ENCODE measurements at places on chromosomes 12 and 14.

- DNase-seq: no peak
These were observed 77.8 kb upstream of the MAX start for GRCh38 chr14:65179918-65180724.

DNA sequence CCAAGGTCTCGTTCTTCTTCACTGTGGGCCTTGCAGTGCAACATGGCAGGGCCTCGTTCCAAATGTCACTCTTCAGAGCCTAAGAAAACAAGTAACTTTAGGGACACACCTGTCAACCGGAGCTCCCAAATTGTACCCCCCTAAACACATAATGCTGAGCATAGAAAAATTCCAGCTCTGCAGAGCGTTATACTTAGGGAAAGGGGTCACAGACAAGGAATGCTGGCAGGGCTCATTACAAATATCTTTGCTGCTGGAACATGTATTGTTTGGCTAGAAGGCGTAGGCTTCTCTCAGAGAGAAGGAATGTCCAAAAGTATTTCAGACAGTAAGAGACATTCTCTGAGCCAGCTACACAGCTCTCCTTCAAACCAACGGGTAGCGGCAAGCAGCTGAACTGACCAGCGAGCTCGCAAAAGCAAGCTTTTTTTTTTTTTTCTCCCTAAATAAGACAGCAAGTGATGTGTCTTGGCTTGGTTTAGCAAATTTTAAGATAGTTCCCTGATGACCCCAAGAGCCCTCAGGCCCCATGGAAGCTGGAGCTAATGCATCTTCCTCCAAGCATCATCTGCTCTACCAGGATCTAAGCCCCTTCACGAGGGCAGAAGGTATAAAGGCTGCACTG, 24.5 kb downstream of the SSH1 start:
- DNase-seq: no peak

DNA sequence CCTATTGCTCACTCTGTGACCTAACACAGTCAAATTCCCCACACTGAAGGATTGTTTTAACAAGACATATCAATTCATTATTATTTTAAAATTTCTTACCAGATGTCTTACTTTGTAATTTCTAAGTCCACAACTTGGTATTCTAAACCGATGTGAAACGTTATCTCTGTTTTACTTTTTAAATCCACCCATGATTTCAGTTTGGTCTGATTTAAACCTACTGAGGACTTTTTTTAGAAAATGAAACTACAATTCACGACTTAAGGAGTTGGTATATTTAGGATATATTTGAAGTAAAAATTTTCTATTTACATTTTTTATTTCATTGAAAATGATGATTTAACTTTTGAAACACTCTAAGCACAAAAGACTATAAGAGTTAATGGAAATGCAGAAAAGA, 35.1 kb upstream of the GRIP1 start:
- no peak for DNase-seq

DNA sequence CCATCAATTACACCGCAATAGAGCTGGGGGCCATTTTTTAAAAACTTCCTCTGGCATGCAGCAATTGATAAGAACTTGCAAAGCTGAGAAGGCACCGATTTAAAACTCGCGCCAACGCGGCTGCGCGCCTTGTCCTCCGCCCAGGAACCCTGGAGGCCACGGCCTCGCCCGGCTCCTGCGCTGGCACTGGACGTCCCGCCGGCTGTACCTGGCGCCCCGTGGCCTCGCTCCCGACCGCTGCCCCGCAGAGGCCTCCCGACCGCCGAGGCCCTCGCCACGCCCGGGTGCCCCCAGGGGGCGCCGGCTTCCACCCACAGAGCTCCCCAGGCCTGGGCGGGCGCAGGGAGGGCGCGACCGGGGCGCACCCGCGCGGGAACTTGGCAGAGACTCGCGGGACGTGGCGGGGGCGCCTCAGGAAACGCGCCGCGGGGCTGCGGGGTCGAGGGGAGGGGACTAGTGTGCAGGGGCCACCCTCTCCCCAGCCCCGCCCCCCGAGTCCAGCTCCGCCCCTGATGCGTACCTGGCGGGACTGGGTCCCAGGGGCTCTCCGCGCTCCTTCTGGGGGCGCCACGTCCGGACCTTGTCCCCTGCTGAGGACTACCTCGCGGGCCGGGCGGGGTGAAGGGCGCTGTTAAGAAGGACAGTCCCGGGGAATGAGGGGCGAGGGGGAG, 65.7 kb downstream of the TNFAIP2 start:
- DNase-seq: no peak

GRCh38 chr12:39127401-39127800, 222.0 kb upstream of the CPNE8 start:
- DNase-seq: peak; percentile 22

DNA sequence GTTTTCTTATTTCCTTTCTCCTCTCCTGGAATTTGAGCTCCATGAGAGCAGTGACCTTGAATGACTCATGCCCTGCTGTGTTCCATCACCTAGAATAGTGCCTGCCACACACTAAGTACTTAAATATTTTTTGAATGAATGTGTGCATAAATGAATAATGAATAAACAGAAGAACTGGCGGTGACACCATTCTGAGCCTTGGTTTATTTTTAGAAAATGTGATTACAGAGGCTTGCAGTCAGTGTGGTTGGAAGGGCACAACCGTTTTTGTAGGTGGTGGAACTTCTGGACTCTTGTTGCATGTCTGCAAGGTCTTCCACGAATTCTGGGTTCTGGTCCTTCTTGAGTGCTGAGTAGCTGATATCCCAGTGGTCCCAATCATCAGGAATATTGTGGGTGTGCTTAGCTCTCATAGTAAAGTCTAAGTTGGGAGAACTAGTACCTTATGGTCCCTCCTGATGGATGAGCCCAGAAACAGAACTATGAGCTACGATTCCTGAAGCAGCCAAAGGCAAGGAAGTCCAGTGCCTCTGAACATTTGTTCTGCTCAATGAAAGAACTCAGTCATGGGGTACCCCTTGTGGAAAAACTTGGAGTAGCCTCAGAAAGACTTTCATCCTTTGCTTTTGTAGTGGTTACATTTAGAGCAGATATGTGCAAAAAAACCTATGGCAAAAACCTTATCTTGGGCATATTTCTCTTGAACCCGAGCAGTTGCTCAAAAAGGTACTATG, 28.8 kb upstream of the BHLHE41 start:
- no peak for DNase-seq

- no peak for DNase-seq
These were observed 33.1 kb downstream of the ITPK1 start for GRCh38 chr14:93082576-93083001.

DNA sequence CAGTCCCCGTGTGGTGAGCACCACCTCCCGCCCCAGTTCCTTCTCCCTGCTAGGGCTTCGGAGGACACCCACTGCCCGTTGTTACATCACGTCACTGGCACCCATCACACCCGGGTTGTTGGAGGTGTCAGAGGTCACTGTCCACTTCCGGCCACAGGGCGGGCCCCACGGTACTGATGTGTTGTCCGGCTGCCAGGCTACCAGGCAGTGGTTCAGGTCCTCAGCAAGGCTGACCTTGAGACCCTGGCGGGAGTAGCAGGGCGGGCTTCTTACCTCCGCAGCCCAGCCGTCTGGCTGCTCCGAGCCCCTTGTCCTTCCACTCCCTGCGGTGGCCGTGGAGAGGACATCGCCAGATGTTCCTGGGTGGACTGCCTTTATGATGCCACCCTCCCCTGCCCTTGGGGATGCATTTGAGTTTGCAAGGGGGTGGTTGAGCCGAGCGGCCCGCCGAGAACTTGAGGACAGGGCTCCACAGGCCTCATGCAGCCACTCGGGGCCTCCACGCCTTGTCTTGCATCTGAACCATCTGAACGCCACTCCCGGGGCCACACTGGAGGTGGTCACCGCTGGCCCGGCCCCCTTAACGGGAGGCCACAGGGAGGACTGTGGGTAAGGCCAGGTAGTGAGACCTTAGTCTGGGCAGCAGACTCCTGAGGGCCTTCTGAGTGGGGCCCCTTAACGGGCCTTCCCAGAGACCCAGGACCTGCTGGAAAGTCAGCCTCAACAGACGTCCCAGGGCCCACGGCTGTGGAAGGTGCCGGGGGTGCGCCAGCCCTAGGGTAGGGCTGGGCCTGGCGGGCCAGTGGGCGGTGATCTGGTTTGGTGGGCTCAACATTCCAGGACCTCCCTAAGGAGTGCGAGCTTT, 27.1 kb upstream of the PLD4 start:
- no peak for DNase-seq

GRCh38 chr12:116599285-116600136, 40.3 kb downstream of the MAP1LC3B2 start:
- DNase-seq: peak; percentile 80

GRCh38 chr12:111730420-111730819, 36.3 kb upstream of the ALDH2 start:
- no peak for DNase-seq
